Neuronal stem cell (in vitro differentiated cells): ENCODE measurements at places on chromosomes 11 and 22.

- no peak for DNase-seq
Measured at GRCh38 chr11:61194981-61195695, 8.2 kb upstream of the PGA3 start.

DNA sequence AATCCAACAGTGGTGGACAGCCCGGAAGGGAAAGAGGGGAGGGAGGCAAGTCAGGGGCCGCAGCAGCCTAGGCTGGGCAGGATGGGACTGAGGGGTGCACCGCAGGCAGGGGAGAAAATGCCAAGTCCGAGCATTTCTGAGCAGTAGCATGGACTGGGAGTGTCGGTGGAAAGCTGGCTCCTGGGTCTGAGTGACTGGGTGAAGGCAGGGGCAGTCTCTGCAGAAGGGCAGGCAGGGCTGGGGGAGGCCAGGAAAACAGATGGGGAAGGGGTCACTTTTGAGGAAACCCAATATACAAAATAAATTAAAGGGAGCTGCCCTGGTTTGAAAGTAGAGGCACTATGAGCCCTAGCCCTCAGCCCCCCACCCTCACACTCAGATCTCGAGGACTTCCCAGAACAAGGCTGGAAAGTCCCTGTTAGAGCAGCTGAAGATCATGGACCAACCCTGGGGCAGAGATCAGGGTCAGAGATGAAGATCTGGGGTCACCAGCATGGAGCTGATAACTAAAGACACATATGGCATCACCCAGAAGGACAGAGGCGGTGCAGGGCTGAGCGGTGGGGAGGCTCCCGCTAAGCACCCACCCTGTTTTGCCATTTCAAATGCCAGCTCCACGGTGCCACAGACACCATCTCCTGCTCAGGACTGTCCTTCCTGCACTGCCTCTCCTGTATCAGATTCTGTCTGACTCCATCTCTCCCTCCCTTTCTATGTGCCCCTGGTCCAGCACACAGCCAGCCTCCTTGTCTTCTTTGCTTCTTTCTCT lies 32.4 kb upstream of the ETS1 start:
- no peak for DNase-seq

DNA sequence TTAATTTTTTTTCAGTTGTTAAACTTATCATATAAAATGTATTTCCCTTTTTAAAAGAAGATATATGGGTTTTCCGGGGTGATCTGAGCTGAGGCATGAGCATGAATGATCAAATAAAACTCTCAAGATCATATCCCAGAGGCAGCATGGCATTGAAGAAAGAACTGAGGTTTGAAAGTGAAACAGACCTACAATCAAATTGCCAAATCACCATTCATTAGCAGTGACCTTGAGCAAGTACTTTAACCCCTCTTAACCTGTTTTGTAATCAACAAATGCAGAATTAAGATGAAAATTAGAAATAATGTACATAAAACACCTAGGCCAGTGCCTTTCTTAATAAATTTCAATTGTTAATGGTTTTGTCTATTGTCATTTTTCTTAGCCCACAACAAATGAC lies 116.0 kb downstream of the RBFOX2 start:
- no peak for DNase-seq

GRCh38 chr11:70734379-70734778 lies 336.1 kb downstream of the CTTN start:
- DNase-seq: no peak

- DNase-seq: no peak
Measured at GRCh38 chr11:124123622-124124021, 8.4 kb downstream of the VWA5A start.

GRCh38 chr22:40368836-40369235 lies 1.6 kb upstream of the SGSM3 start:
- no peak for DNase-seq

DNA sequence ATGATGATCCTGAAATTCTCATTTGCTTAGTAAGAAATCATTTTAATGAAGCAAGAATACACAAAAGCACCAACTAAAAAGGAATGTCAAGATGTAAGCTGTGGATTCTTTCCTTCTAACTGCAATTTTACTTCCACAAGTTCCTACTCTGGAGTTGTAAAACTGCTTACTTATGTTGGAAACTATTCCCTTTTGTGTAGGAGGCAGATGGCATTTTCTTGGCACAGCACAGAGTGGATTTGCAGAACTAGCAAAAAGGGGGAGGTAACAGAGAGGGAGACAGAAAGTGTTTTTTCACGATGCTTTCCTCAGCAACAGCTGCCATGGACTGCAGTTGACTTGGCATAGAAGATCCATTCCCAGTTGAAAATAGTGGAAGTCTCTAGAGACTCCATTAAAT lies 1112.0 kb upstream of the RAG2 start:
- DNase-seq: no peak

DNA sequence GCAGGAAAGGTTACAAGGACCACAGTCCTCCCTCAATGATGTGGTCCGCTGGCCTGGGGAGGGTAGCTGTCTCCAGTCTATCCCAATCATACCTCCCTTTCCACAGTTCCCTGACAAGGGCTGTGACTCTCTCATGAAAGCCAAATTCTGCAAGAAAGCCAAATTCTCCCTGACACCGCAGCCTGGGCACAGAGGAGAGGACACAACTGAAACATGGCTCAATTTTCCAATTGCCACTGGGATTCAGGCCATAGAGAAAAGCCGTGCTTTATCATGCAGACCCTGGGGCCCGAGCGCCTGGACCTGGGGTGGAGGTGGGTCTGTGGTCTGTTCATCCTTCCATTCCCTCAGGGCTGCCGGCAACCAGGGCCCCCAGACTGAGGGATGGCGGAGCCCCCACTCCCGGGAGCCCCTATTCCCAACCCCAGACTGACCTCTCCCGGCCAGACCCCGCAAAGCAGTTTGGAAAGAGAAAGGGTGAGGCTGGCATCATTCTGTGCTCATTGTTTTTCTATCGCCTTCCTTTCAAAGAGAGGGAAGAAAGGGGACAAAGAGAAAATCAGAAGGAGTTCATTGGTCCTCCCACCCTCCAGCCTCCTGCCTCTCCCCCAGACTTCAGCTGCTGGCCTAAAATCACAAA lies 239.5 kb downstream of the BUD13 start:
- peak; percentile 72 for DNase-seq

DNA sequence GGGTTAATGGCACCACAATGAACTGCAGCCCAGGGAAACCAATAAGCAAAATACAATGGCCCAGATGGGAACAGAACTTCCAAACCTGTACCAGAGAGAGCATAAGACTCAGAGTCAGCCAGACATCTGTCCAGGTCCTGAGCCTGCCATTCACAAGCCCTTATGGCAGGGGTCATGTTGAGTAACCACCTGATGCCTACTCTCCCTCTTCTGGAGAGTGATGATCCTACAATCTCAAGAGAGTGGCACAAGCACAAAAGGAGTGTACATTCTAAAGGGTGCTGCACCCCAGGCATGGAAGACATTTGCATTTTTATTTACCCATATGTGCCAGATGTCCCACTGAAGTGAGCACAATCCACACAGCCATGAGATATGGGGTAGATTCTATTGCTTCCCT lies 10.6 kb downstream of the TENM4 start:
- no peak for DNase-seq

GRCh38 chr22:19419086-19419463 lies 12.5 kb downstream of the HIRA start:
- no peak for DNase-seq

DNA sequence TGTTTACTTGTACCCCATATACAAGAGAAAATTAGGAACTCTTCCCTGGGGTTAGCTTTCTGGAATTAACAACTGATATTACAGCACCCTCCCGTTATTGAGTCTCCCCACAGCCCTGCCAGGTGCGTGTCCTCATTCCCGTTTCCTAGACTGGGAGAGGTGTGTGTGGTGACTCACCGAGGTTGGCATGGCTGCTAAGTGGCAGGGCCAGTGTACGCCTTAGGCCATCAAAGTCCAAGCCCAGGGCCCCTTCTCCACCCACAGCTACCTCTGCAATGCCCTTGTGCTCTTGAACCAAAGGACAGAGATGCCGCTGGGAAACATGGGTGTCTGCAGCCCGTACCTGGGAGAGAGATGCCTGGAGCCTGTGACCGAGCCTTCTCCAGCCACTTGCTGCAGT lies 12.3 kb downstream of the IFT27 start:
- no peak for DNase-seq

- no peak for DNase-seq
Measured at GRCh38 chr22:22993184-22993583, 77.1 kb upstream of the GNAZ start.

GRCh38 chr11:77262803-77263202 lies 38.7 kb downstream of the GDPD4 start:
- DNase-seq: no peak
